ENCODE measurements at places on chromosomes 7 and 10.

GRCh38 chr10:93841961-93842360 is 51.8 kb upstream of the SLC35G1 start:
- DNase-seq, result no peak

DNA sequence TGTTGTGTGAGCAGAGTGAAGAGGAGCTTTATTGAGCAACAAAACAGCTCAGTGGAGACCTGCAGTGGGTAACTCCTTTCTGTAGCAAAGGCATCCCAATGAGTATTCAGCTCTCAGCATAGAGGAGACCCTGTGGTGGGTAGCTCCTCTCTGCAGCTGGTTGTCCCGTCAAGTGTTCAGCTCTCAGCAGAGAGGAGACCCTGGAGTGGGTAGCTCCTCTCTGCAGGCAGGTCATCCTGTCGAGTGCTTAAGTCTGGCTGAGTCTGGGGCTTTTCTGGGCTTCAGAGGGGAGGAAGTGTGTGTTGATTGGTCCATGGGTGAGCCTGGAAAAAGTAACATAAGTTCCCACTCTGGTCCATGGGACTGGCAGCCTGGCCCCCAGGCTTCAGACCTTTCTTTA is 171.9 kb upstream of the LRGUK start:
- no peak for DNase-seq

DNA sequence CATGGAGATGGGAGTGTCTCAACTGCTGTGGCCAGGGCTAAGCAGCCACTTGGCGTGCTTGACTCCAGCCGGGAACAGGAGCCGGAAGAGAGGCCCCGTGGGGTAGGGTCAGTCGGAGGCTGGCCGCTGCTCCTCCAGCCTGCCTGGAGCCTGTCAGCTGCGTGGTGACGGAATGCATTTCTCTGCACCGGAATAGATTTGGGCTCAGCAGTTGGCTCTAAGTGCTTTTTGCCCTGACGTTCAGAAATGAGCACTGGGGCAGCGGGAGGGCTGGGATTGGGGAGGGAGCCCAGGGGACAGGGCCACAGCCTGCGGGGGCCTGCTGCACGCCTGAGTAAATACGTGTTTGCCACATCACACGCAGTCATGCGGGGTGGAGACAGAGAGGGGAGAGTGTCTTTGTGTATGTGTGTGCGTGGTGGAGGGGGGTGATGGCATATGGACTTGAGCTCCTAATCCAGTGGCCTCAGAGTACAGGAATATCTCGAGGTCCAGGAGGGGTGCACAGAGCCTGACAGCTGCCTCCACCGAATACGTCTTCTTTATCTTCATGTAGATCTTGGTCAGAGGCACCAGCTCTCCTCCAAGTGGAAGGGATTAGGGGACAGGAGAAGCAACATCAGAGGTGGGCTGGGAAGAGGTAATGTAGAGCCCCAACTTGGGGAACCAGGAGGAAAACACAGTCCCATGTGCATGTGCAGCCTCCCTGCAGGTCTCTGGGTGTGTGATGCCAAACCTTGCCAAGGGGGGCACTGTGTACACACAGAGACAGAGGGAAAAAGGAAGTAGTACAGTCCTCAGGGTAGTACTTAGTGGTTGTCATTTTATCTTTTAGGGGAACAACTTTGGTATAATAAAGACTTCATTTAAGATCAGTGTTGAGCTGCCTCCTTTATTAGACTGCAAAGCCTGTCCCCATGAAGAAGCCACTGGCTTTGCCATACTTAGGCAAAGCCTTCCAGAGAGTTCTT is 151.4 kb downstream of the CDH23 start:
- no peak for DNase-seq

DNA sequence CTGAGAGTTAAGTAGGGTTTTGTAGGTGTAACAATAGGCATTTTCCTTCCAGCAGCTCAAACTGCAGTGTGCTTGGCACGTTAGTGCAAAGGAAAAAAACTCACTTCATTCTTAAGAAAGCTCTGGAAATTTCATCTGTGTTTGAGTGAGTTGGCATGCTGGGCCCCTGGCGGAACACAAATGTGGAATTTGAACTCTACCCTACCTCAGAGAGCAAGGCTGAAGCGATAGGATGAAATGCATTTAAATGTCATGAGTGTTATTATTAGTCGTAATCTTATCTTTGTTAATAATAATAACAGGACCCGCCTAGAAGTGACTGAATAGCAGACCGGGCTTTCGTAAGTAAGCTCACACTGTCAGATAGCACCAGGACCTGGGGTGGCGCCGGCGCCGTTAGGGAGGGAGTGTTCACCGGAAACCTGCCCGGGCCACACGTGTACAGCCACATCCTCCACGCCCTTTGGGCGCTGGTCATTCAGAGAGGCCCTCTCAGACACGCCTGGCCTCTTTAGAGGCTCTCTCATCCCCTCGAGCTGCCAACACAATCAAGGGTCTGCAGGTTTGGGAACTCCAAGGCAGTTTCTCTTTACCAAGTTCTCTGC is 63.5 kb downstream of the GRK5 start:
- DNase-seq, result no peak

DNA sequence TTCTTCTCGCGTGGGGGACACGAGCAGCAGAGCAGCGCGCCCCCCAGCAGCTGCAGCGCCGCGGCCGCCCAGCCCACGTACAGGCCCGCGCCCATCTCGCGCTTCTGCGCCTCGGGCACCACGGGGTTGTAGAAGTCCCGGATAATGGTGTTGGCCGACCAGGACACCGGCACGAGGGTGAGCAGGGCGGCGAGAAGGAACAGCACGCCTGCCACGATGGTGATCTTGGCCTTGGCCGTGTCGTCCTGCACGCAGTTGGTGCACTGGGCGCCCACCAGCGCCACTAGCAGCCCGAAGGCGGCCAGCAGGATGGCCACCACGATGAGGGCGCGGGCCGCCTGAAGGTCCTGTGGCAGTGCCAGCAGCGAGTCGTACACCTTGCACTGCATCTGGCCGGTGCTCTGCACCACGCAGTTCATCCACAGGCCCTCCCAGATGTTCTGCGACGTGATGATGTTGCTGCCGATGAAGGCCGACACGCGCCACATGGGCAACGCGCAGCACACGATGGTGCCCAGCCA is 529 bp downstream of the CLDN3 start:
- DNase-seq, result no peak

DNA sequence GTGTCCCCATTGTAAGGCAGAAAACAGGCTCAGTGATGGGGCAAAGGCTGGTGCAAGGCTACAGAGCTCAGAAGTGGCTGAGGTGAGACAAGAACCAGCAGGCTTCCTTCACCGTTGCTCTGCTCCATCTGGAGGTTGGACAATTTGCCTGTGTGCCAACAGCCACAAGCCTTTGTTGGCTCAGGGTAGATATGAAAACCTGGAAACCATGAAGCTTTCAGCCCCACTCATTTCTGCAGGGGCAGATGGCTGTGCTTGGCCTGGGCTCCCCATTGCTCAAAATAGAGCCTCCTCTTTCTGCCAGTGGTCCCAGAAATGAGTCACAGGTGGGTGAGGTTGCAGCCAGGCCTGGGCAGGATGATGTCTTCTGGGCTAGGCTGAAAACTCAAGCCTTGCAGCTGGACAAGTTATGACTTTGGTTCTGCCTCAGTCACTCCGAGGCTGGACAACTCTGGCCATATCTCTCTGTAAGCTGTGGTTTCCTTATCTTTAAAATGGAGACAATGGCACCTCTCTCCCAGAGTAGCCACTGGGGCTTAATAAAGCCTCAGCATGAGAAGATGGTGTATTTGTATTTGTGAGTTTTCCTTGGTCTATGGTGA is 12.2 kb upstream of the ZNF273 start:
- DNase-seq, result no peak

- DNase-seq, result no peak
Measured at GRCh38 chr7:135257790-135258189, 24.2 kb downstream of the STRA8 start.

GRCh38 chr10:17512341-17513001 is 58.1 kb upstream of the ST8SIA6 start:
- DNase-seq, result no peak

- no peak for DNase-seq
Measured at GRCh38 chr7:44108768-44109750, 4.9 kb downstream of the AEBP1 start.

DNA sequence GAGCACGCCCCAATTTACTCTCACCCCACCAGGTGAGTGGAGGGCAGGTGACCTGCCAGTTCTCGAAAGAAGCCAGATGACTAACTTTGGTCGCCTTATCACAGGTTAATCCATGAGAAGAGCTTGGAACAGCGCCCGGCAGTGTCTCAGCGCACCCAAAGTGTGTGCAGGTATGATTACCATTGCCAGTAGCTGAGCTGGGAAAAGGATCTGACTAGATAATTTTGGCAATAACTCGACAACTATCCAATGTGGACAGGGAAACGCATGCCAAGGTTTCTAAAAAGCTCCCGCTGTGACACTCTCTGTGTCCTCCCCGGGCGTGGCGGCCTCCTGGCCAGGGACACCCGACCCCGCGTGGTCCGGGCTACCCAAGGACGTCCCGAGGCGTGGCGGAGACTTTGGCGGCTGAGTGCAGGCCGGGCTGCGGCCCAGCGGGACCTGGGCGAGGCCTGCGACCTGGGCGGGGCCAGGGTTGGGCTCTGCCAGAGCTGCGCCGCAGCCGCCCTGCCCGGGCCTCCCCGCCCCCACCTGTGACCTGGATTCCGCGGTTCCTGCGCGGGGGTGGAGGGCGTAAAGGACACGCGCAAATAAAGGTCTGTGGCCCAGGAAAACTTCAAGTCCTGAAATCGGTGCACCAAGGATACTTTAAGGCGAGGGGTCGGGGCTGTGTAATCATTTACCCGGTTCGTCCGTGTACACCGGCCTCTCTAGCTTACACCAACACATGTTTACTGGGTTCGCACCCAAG is 13.7 kb upstream of the WAPL start:
- no peak for DNase-seq

DNA sequence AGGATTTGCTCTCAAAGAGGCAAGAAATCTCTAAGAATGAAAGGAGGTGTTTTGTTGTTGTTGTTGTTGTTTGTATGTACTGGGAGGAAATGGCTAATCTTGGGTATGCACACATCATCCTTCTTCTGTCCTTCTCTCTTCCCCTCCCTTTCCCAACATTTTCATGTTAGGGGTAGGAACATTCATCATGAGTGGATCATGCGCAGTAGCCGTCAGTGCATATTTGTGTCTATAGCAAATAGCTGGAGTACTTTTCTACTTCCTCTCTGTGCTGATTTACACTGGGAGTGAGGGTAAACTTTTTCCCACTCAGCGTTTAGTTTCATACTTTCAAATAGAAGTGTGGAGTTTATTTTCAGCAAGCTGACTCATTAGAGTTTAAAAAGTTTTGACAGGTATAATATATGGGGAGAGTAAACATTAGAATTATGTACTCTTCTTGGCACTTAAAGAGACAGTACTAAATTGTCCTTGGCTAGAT is 80.5 kb upstream of the PRKG1 start:
- DNase-seq, result no peak

All from activated naive CD8-positive, alpha-beta T cell treated with anti-CD3 and anti-CD28 coated beads, Interleukin-2, amount 50 U/mL, for 16 hours (primary cell).